ENCODE measurements at places on chromosomes 7 and 10.

GRCh38 chr7:97293031-97293430 lies 175.5 kb downstream of the SDHAF3 start:
- no peak for DNase-seq

DNA sequence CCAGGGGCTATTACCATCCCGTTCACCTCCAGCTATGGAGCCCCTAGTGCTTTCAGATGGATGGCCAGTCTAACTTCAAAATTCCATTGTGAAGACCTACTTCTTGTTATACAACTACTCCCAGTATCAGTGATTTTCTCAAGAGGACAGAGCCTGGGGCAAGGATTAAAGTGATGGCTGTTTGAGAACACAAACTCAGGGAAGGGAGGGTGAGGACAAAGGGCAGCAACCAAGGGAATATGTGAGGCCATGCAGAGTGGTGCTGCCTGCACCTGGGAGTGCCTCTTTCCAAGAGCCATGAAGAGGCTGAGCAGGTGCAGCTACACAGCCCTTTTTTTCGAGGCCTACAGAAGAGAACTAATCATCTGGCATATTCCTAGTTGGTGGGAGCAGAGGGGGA lies 303.5 kb upstream of the BMPER start:
- no peak for DNase-seq

DNA sequence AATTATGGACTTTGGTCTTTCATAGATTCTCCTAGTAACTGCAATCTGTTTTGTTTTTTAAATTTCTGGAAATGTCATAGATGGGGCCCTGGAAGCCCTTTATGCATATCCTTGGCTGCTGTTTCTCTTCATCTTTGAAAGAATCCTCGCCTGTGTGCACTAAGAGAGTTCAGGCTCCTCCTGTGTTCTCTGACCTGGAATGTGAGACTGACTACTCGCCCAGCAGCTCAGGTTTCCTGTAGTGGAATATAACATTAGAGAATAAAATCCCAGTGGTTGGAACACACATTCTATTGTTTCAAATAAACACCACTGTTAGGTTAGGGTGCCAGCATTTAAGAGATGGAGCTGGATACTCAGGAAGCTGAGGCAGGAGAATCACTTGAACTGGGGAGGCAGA lies 56.3 kb downstream of the WDFY4 start:
- DNase-seq, result no peak

GRCh38 chr10:3747248-3747960 lies 37.6 kb downstream of the KLF6 start:
- no peak for DNase-seq

DNA sequence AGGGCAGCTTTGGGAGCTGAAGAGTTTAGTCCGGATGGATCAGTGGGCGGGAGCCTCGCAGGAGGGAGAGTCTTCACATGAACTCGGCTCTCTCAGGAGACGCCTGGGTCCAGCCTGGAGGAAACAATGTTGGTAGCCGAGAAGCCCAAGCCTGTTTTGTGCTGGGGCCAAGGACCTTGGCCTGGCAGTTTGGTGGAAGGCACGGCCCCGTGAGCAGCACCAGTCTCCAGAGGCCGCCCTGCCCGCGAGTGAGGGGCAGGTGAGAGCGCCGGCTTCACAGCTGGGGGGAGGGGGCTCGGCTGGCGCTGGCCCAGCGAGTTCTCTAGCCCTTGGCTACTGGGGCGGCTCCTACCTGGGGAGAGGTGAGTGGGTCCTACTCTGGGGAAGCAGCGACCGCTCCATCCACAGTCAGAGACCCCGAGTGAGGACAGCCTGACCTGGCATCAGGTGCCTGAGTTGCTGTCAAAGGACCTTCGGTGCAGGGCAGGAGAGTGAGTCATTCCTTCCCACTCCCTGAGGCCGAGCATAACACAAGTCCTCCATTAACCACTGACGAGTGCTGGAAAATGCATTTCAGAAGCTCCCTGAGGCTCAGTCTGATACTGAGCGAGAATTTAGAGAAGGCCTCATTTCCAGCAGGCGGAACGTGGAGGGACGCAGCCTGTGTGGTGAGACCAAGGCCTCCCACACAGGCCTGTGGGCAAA lies 89.3 kb upstream of the DIP2C start:
- no peak for DNase-seq

GRCh38 chr10:963186-963585 lies 25.0 kb upstream of the GTPBP4 start:
- no peak for DNase-seq

- DNase-seq, result no peak
These were observed 369.6 kb upstream of the VWC2 start for GRCh38 chr7:49403844-49404243.

DNA sequence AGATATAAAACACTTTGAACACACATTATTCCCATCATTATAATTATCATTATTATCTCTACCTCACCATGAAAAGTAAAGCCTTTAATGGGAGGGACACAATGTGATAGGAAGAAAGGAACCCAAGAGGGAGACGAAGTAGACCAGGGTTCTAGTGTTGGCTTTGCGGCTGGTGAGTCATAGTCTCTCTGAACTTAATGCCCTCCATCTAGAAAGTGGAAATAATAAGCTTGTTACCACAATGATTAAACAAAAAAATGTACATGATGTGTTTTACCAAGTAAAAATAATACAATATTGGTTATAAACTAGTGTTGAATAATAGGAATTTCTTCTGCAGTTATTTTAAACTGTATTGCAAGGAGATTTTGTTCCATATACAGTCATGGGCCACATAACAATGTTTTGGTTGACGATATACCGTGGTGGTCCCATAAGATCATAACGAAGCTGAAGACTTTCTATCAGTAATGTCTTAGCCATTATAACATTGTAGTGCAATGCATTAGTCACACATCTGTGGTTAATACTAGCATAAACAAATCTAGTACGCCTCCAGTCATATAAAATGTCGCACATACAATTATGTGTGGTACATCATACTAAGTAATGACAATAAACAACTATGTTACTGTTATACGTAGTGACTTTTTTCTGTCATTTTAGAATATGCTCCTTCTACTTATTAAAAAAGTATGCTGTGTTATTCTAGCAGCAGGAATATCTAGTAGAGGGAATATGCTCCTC lies 450.6 kb upstream of the SORCS1 start:
- no peak for DNase-seq

DNA sequence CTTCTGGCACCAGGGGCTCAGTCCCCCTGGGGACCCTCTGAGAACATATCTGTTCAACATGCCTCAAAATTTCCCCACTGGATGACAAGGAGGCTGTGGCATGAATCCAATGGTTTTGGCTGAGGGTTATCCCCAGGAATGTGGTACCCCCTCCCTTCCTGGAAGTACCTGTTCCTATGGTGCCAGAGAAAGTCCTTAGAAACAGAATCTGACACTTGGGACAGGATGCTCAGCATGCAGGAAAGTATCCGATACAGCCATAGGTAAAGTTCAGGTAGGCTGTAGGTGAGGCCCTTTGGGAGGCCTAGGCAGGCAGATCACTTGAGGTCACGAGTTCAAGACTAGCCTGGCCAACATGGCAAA lies 42.7 kb upstream of the A1CF start:
- no peak for DNase-seq

DNA sequence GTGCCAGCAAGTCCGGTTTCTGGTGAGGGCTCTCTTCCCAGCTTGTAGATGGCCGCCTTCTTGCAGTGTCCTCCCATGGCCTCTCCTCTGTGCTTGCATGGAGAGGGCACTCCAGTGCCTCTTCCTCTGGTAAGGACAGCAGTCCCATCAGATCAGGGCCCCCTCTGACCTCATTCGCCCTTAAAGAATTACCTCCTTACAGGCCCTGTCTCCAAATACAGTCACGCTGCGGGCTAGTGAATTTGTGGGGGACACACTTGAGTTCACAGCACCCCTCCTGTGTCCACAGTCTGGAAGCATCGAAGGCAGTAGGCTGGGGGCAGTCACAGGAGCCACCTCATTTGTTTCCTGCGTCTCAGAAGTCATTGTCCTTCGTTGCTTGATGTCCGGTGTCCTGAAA lies 54.6 kb downstream of the LHPP start:
- no peak for DNase-seq

DNA sequence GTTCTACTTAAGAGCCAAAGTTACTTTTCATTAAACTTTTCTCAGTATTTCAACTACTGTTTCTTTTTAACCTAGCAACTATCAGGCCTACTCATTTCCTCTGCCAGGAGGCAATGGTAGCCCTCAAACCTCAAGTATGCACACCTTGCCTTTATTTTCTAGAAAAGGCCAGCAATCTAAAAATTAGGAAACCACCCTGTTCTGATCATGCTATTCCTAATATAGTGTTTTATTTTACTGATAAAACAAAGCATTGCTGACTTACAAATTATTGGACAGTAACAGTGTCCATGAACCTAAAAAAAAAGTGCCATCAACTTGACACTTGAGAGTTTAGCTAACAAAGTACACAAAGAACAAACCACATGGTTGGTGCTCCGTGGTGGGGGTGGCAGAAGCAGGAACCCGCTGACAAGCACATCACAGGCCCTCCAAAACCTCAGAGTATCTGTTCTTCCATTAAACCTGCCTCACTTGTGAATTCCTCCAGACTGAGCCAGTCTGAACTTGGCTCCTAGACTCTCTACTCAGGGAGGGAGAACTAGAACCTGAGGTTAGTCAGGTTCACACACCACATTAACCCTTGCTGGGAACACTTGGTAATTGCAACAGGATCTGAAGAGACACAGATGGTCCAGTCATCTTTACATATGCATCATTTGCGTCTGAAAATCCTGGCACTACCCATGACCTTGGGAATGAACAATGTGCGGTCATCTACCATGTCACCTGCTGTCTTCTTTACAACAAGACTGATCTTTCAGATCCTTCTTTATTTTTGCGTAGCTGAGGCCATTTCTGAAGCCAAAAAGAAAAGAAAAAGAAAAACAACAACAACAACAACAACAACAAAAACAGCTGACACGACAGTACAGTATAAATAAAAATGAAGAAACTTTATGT lies 31.9 kb downstream of the PIP4K2A start:
- DNase-seq, result peak; percentile 90

GRCh38 chr7:29574659-29575058 lies 11.0 kb downstream of the PRR15 start:
- DNase-seq, result no peak

GRCh38 chr7:4010061-4010605 lies 672.0 kb upstream of the FOXK1 start:
- no peak for DNase-seq

- DNase-seq, result no peak
These were observed 682.7 kb upstream of the IGFBP3 start for GRCh38 chr7:46603780-46604179.

DNA sequence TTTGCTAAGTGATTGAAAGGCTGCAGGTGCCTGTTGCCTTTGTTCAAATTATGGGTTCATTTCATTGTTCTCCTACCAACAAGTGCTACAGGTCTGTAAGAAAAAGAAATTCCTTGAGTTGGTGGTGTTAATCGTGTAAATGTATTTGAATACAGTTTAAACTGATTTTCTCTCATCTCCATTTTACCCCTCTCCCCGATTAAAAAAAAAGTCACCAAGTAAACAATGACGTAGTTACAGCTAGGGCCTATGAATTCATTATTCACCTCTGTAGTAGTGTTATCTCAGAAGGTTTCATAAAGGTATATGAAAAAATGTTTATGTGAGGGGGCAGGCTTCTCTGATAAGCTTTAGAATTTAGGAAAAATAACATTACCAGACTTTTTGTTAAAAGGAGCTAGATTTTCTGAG lies 1.1 kb downstream of the REEP3 start:
- DNase-seq, result peak; percentile 5

DNA sequence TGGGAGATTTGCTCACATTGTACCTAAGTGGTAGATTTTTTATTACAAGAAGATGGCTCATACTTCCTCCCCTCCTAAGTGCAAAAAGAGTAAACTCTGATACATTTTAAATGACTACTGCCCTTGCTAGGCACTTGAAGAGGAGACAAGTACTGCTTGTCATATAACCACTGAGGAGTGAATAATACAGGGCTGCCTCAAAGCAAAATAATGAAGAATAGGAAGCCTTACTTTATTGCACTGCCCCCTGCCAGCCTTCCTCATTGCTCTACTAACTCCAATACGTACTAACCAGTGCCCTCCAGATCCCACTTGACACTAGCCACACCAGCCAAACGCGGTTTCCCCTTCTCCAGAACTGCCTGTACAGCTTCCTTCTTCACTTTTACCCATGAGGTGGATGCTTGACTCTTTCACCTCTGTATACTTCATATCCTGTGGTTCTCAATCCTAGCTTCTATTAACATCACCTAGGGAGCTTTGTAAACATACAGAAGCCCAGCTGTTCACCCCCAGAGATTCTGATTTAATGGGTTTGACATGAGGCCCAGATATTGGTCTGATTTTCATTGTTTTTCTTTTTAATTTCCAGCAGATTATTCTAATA lies 11.7 kb upstream of the MTERF1 start:
- no peak for DNase-seq

DNA sequence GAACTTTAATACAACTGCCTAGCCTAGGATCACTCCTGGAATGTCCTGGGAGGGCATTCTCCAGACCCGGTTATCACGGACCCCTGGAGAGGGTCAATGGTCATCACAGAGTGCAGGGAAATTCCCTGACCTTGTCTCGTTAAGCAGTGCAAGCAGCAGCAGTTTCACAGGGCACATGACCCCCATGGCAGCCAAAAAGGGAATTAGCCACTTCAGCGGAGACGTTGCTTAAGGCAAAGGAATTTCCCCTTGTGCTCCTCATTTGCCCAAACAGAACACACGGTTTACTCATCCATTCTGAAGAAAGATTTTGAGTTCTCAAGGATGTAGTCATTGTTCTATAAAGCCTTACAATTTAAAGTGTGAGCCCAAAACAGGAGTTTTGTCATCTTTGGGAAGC lies 260.3 kb downstream of the SNX13 start:
- no peak for DNase-seq

GRCh38 chr10:51121861-51122260 lies 47.6 kb downstream of the PRKG1 start:
- no peak for DNase-seq

DNA sequence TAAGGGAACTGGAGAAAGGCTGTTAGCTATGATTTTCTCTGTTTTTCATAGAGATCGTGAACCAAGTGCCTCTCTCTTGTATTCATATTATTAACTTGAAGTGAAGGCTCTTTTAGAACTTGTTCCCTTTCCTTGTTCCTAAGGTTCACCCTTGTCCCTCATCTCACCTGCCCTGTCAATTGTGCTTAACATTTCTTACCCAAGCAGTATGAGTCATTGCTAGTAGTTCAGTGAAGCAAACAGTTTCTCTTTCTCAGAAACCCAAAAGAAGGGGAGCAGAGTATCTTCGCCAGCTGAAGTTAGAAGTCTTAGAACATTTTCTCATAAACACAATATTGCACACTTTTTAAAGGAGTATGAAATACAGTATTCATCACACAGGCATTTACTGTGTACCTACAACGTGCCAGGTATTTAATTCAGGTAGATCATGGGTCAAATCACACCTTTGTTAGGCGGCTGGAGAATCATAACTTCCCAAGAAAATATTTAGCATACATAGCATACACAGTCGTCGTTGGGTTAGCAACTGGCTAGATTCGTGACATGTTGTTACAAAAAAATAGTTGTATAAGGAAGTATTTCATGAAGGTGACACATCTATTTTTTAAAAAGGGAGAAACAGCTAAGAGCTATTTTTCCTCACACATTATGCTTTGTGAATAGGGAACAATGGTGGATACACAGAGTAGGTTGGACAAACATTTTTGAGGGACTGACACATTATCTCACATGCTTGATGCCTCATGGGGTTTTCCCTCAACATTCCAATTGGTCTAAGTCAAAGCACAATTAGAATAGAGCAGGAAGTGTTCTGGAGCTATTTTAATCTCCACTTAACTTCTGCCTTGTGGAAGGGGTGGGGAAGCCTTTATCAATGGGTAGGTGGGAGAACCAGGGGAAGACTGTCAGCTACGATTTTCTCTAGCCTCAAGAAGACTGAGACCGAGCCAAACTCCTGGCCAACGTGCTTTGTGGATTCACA lies 13.2 kb downstream of the HDAC9 start:
- peak; percentile 76 for DNase-seq
